ENCODE measurements at places on chromosomes 1 and 21.

DNA sequence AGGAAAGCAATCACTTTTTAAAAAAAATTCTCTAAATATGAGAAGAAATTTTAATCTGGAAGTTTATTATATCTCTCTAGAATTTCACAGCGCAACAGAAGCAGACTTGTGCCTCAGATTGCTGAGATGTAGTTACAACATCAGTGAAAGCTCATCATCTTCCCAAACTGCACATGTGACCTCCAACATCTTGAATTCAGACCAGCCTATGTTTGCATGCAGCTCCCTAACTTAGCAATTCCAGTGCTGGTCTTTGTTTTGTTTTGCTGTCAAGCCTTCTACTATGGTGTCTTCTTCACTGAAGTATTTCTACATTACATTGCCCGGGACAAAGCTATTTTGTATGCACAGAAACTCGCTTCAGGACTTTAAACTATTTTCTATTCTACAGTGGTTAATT lies 684.8 kb upstream of the PTBP2 start:
- ATAC-seq = no peak

DNA sequence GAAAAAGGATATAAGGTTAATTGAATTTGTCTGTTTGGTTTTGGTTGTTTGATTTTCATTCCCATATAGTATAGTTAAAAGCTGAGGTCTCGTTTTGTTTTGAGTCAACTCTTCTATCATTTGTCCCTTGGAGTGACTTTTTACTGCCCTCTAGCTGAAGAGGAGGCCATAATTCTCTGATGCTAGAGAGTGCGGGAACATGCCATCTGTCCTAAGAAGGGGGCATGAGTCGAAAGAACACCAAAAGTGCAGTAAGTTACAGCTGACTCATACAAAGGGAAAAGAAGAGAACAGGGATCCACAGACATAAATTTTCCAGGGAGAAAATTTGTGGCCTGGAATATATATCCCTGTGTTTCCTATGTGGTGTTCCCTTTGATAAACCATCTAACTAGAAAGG lies 4.1 kb downstream of the KRTAP21-3 start:
- no peak for ATAC-seq

DNA sequence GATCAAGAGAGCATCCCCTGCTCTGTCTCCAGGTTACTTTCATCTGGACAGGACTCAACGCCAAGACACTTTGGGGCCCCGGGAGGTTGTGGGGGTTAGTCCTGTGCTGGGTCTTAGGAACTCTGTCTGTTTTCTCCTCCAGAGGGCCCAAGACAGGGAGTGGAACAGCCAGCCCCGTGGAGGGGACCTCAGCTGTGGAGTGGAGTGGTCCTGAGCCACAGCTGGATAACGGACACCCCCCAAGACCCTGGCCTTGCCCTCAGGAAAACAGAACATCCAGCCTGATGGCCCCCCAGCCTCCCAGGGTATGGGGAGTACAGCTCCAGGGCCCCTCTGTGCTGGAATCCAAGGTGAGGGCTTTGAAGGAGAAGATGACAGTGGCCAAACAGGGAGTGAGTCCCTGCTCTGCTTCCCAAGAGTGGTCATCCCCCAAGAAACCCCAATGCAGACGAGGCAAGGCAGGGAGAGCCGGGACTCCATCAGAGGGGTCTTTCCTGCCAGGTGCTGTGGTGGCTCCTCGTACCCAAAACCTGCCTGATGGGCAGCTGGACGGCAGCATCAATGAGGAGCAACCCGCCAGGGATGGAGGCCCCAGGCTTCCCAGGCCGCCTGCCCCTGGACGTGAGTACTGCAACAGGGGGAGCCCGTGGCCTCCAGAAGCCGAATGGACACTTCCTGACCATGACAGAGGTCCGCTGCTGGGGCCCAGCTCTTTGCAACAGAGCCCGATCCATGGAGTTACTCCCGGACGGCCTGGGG lies 3.5 kb downstream of the KIAA1614 start:
- ATAC-seq = no peak

GRCh38 chr1:233090746-233091494 lies 140.5 kb downstream of the NTPCR start:
- ATAC-seq = no peak

- ATAC-seq = no peak
Measured at GRCh38 chr1:157961805-157962762, 31.4 kb upstream of the KIRREL1 start.

DNA sequence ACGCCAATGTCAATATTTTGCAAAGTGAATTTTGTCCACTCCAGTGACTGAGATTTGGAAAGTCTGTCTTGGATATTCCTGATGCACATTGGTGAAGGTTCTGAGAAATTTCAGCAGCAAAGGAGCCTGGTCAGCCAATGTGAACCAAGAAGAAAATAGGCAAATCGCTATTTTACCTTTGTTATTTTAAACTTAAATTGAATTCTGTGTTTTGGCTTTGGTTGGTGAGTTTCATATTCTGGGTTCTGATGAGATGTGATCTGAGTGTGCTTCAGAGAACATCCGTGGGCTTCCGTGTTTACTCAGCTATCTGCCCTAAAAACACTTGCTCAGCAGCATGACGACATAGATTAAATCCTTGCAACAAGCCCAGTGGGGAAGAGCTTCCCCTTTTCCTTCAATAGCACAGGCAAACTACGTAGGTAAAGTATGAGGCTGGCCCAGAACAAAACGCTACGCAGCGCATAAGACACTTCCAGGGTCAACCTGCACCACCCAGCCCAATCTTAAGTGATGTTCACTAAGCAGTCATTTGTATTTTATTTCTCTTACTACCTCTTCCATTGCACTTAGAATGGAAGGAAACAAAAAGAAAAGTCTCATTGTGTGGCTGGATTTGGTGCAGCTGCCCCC lies 176.4 kb upstream of the KAZN start:
- ATAC-seq = no peak
